ENCODE measurements at places on chromosomes 4 and X.

DNA sequence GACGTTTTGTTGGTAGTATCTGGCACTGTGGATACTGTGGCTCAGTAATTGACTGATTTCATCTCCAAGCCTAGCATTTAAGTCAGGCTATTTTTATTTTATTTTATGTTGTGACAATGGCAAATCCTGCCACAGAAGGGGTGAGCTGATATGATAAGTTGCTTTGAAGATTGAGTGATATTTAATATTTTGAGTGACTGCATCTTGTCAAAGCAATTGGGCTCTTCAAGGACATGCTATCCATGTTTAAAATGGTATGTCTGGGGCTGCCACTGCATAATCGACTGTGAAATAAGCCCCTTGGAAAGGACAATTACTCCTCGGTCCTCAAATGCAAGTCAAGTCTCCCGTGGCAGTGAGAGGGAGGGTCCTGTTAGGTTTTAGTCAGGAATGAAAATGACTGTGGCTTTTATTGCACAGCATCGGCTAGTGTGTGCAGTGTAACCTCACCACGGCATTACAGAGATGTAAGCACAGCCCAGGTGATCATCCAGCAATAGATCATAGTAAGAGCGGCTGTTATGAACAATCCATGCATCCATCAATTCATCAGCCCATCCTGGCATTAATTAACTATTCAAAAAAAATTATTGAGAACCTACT lies 178.2 kb downstream of the GBA3 start:
- no peak for DNase-seq

DNA sequence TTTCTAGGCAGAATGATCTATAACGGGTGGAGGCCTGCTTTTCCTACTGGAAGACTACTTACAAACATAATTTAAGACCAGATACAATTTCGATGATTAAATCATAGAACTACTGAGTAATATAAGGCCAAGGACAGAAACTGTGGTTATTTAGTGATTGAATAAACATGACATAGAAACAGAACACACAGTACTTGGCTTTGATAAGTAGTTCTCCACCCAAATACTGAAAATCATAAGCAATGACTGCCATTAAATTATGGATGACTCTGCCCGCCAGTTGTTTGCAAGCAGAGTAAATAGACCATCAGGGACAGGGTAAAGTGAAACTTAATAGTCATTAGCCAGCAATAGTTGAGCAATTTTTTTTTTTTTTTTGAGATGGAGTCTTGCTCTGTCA lies 17.2 kb upstream of the SMIM14 start:
- no peak for DNase-seq

DNA sequence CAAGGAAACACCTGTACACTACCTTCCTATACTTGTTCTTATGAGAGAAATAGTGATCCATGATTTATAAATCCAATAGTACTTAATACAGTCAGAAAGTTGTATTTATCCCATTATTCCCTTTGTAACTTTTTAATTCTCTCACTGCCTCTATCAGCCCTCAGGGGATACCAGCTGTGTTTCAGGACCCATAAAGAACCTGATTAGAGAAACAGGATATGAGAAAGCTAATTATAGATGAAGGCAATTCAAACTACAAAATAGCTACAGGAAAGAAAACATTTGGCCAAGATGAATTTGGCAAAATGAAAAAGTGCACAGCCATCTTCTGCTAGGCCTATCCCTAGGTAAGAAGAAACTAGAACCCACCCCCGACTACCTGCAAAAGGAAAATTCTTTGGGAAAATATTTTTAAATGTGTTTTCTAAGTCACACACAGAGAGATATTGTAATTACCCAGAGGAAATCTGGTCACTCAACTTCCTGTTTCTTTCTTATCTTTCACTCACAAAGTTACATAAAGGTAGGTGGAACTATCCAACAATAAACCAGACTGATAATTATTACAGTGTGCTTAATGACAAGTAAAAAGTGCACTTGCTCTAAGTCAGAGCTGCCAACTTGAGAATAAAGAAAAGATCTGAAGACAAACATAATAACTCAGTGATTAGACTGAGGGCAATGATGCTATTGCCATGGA lies 836.5 kb upstream of the HTR2C start:
- no peak for DNase-seq

DNA sequence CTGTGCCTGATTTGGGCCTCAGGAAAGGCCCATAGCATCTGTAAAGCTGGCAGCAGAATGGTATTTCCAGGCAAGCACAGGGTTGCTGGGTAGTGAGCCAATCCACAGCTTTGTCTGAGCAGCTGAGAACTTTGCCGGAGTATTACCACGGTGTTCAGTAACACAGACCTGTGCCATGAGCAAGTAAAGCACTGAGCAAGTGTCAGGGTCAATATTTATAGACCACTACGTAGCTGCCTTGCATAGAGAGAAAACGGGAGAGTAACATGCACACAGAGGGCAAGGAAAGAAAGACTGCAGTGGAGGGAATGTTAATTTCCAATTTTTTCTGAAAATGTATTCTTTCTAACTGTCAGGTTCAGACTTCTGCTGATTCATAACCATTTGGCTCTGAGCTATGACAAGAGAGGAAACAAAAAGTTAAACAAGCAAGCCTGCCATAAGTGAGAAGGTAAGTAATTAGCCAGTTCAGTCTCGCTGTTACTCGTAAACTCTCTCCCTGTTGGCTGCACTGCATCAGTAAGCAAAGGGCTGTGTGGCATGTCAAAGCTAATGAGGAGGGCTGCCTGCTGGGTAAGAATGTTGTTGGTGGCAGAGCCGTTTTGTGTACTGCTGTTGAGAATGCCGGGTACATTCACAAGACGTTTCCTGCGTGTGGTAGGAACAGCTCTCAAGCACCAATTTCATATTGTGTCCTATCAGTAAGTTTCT lies 238.1 kb downstream of the BMPR1B start:
- no peak for DNase-seq

DNA sequence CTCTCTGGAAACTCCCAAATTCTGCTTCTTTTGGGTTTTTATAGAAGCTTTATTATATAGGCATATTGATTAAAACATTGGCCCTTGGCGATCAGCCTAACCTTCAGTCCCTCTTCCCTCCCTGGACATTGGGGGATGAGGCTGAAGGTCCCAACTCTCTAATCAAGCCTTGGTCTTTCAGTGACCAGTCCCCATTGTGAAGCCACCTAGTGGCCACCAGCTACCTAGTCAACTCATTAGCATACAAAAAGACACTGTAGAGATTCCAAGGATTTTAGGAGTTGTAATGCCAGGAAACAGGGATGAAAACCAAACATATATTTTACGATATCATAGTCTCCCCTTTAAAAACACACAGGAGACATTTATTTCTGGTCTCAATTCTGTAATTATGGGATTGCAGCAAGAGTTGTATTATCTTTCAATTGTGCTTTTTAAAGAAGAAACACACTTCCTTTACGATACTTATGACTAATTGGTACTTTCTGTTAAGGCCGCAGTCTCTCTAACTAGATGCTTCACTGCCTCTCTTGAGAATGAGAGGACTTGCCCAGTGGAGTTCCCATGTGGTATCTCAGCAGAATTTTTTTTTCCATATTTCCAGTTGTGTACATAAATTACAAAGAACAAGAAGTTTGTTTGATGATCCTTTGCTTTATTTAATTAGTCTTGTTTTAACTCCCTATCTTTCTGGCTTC lies 58.2 kb downstream of the WDR17 start:
- peak; percentile 2 for DNase-seq

- no peak for DNase-seq
Measured at GRCh38 chrX:9438933-9439494, 25.8 kb upstream of the TBL1X start.

GRCh38 chr4:15756361-15756861 lies 21.7 kb upstream of the CD38 start:
- no peak for DNase-seq

GRCh38 chr4:125382995-125383394 lies 68.2 kb downstream of the FAT4 start:
- no peak for DNase-seq

DNA sequence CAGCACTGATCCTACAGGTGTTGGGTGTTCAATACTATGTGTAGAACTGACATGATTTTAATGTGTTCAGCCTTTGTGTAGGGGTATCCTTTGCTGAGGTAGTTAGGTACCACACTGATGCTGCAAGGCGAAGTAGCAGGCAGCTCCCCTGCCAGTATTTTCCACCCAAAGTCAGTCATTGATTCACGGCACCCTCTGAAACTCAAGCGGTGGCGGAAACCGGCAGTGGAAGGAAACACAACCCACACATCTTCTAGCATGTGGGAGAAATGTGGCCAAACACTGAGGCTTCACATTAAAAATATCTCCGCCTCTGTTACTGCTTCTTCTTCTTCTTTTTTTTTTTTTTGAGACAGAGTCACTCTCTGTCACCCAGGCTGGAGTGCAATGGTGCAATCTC lies 126.3 kb downstream of the AASDH start:
- no peak for DNase-seq

DNA sequence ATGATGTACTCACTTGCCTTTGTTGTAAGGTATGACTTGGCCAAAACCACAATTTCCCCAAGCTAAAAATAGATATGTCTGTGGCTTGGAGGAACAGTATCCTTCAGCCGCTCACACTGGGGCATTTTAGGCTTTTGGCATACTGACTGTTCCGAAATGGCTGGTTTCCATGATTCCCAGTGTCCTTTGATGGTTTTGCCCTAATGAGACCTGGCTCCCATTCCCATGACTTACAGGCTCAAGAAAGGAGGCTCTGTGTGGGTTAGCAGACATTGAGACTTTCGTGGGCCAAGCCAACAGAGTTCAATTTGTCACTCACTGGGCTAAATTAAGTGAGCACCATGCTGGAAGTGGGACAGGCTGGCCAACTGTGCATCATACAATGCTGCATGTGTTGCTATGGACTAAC lies 150.6 kb downstream of the CEP135 start:
- no peak for DNase-seq

DNA sequence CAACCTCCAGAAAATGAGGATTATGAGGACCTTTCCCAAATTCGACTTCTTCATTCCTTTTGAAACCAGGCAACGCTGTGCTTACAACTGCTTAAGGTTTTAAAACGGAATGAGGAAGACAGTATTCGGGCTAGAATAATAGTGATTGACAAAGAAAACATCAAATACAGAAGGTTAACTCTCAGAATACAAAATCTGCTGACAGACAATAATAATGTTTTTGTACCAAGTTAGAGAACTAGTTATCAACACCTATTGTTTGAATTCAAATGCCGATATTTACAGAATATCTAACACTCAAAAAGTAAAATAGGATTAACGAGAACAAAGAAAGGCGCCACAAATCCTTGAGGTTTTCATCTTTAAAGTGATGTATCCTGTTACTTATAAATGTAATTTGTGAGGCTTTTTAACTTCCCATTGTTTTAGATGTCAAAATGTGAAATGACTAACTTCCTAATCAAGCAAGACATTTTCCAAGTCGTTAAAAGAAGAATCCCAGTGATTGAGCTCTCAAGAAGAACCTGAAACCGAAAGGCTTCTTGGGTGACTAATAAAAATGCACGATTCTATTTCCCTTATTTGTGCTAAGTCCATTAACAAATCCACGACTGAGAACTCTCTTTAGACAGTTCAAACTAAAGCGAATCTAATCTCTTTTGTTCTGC lies 118.3 kb downstream of the SORBS2 start:
- DNase-seq = no peak

GRCh38 chr4:142815834-142816233 lies 30.3 kb downstream of the INPP4B start:
- DNase-seq = no peak

DNA sequence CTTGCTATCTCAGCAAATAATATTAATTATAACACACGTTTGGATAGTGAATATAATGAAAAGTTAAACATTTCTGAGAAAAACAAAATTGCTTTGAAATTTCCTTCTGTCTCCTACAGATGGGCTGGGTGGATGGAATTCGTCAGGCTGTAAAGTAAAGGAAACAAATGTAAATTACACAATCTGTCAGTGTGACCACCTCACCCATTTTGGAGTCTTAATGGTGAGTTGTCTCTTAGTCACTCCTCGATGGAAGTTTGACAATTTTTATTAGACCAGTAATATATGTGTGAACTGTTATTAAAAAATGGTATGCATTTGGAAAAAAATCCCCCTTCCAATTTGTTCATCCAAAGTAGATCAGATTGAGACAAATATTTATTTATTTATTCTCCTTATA lies 92.5 kb upstream of the BRS3 start:
- DNase-seq = no peak

DNA sequence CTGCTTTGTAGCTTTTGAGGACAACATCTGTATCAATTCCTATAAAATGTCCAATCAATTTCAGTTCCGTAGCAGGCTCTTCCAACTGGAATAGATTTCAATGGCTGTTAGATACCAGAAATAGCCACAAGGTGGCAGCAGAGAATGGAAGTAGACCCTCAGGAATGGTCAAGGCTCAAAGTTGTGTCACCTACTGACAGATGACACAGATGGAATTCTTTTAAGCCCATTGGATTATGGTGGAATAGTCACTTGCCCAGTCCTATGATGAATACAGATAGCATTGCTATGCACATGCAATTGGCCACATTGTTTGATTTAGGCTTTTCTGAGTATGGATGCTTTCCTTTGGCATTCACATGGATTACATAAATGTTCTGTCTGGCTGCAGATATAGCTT lies 130.4 kb upstream of the RADX start:
- DNase-seq = peak; percentile 28

DNA sequence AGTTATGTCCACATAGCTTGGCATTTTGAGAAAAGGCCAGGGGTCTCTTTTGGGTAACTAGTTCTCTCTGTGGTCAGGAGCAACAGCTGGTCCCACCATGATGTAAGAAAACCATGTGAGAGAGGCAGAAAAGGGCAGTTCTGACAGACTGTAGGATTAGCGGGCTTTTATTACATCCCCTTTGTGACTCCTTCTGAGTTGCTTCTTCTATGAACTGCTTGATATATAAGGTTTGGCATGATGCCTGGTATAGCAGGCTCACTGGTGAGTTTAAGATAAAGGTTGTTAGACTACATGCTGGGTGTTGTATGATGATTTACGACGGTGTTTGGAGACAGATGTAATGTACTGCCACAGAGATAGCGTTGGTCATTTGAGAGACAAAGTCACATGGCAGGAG lies 2308.1 kb upstream of the AGA start:
- DNase-seq = no peak

GRCh38 chr4:154625971-154626370 lies 13.5 kb upstream of the FGG start:
- no peak for DNase-seq

DNA sequence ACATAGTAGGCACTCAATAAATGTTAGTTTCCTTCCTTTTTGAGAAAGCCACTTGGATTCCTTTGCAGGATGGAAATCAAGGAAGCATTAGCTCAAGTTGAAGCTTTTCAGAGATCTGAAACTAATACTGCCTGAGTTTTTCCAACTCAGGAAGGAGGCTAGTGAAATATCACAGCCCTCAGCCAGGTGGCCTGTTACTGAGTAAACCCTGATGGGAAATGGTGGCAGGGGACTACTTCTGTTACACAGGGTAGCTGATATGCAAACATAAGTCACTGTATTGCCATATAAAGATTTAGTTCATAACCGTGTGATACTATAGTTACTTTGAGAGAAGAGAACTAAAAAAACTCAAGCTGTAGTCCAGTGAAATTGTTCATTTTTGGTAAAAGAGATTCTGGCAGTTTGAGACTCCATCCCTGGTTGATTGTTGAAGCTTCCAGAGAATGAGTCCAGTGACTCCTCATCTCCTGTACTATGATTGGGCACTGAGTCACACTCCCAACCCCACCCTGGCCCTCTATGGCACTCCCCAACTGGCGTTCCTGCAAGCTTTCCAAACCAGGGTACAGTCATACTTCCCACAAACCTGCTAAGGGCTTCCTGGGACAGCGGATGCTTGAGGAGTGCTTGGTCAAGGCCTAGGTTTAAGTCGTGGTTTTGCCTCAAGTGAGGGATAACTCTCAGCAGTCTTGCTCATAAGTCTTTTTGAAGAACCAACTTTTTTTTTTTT lies 81.8 kb downstream of the MID1IP1 start:
- DNase-seq = no peak

- no peak for DNase-seq
Measured at GRCh38 chr4:163166041-163166579, 580 bp downstream of the NAF1 start.

Measured in NCI-H1694 treated with DMSO at 0.1 percent for 48 hours (cell line).